Heart left ventricle (tissue), 16 donors: ENCODE measurements at places on chromosomes 7 and 10. TPM values are rescaled to one million over a fixed set of nuclear protein-coding genes. Genes with fewer than 3 reads are reported as not detected.
A peak's percentile ranks its signal among the peaks of the same experiment; 100 is the strongest.

GRCh38 chr7:5689118-5689517, 92.3 kb downstream of the RNF216 start:
- DNase-seq, result no peak

DNA sequence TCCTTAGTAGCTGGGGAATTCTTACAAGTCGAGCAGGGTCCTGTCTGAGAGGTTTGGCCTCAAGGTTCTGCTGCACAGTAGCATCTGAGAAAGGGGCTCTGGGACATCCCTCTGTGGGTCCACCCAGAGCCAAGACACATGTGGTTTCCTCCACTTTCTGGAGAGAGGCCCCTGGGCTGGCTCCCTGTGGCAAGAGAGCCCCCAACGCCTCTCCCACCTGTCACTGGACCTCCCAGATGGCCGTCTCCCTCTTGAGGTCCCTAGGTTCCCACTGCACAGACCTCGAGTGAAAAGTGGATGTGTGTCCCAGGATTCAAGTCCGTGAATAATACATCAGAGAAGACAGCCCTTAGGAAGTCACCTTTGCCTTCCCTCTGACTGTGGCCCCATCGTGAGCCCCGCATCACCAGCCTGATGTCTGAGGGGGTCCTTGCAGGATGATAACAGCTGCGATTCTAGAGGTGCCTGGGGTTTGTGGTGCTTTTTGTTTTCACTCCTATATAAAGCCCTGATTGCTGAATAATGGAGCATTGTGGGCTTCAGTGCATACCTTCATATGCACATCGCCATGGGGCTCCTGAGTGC, 319.0 kb downstream of the GLRX3 start:
- DNase-seq, result no peak

DNA sequence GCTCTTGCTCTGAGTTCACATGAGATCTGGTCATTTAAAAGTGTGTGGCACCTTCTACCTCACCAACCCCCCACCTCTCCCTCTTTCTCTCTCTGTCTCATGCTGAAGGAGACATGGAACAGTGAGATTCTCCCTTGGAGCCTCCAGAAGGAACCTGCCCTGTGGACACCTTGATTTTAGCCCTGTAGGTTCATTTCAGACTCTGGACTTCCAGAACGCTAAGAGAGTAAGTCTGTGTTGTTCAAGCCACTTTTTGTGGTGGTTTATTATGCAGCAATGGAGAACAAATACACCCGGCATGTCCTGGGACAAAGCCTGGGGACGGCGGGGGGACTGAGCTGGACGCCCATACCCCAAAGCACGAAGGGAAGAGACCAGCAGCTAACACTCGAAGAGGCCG, 20.7 kb upstream of the GIMAP8 start:
- peak; percentile 3 for DNase-seq

DNA sequence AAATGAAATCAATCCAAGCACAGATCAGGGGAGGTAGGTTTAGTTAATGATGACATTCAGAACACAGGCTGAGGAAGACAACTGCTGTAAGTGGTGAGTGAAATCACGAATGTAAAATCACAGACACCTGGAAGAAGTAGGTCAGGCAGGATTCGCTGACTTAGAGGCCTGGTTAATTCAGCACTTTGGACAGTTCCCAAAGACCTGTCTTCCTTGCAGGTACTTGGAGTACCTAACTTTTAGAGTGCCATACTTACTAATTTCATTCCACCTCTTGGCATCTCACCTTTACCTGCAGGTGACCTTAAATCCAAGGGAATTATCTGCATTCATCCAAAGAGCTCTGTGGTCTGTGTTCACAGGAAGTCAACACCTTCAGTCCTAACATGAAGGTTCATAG, 822.3 kb downstream of the PHTF2 start:
- DNase-seq, result no peak

The SLC26A4 gene
- total RNA-seq, result 0.19 TPM

- no peak for DNase-seq
Observed at GRCh38 chr10:48634984-48635557, 30.2 kb upstream of the ARHGAP22 start.
